Activated T-helper 1 cell treated with anti-CD3 and anti-CD28 coated beads, Interleukin-2, amount 50 U/mL, for 16 hours (primary cell): ENCODE measurements at places on chromosomes 11 and 22.

DNA sequence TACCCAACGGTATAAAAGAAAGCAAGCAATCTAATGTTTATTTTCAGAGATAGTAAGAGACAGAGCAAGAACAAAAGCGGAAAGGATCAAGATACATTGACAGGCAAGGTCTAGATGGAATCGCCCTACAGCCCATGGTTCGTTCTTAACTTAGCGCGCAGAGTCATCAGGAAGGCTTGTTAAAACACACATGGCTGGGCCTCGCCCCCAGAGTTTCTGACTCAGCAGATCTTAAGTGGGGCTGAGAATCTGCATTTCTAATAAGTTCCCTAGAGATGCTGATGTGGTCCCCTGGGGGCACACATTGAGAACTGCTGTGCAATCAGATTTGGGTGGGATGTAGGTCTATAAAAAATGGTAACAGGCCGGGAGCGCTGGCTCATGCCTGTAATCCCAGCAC is 35.8 kb upstream of the CHRM4 start:
- no peak for DNase-seq

DNA sequence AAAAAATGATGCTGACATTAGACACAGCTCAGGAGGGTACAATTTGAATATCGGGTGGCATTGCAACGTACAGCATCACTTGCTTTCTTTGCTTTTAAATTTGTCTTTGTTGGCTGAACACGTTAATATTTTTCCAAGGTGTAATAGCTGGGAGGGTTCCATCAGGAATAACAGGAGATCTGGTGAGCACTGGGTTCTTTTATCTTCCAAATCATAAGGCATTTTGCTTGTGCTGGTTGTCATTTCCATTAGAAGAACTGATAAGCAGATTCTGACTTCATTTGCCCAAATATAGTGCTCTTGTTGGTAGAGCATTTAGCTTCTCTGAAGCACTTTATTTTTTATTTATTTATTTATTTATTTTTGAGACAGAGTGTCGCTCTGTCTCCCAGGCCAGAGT is 48.9 kb downstream of the LMO2 start:
- DNase-seq = no peak

DNA sequence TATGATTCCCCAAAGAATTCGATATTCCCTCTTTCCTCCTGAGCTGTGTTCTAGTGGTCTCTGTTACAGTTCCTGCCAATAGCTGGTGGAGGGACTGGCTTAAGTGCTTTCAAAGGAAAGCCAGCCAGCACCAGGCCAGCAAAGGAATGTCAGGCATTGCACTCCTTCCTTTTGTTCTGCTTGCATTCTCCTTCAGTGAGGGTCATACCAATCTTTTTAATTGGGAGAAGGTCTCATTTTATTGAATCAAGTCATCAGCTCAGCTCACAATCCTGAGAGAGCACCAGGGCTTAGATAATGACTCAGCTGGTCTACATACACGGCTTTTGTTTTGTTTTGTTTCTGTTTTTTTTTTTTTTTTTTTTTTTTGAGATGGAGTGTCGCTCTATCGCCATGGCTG is 222.9 kb downstream of the NAV2 start:
- DNase-seq = no peak

GRCh38 chr22:18100781-18101180 is 9.8 kb upstream of the TUBA8 start:
- no peak for DNase-seq

DNA sequence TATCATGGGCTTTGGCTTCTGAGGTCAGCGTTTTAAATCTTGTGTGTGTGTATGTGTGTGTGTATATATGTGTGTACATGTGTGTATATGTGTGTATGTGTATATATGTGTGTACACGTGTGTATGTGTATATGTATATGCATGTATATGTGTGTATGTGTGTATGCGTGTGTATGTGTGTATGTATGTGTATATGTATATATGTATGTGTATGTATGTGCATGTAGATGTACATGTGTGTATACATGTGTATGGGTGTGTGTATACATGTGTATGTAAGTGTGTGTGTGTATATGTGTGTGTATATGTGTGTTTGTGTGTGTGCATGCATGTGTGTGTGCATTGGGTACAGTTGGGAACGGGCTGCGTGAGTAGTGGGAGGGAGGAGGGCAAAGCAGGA is 123.0 kb downstream of the ST3GAL4 start:
- DNase-seq = no peak

DNA sequence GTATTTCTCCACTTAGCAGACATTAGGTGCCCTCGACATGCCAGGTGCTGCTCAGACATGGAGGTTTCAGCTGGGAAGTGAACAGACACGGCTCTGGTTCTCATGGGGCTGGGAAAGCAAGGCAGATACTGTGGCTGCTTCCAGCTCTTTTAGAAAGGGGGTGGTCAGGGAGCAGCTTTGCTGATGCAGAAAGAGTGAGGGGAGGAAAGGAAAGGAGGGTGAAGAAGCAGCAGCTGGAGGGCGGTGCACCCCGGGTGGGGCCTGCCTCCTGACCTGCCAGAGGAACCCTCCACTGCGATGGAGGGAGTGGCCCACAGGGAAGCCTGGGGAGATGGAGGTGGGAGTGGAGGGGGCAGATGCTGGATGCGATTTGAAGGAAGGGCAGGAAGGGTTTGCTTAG is 76.8 kb downstream of the MORC2 start:
- DNase-seq = no peak

GRCh38 chr11:59773083-59773440 is 17.9 kb downstream of the STX3 start:
- no peak for DNase-seq

DNA sequence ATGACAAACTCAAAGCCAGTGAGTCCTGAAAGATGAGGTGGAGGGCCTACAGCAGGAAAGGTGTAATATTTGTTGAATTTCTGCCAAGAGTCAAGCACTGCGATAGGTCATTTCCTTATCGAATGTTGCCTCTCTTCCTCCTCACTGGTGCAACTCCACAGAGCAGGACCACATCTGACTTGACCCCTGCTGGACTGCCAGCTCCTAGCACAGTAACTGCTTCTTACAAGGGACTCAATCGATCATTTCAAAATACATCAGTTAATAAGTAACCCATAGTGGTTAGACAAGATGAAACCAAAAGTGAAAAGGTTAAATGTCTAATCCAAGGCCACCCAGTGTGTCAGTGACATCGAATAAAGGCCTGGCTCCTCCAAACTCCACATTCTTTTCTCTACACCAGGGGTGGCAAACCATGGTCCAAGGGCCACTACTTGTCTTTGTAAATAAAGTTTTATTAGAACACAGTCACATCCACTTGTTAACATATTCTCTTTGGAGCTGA is 98.5 kb upstream of the CSNK2A3 start:
- no peak for DNase-seq

DNA sequence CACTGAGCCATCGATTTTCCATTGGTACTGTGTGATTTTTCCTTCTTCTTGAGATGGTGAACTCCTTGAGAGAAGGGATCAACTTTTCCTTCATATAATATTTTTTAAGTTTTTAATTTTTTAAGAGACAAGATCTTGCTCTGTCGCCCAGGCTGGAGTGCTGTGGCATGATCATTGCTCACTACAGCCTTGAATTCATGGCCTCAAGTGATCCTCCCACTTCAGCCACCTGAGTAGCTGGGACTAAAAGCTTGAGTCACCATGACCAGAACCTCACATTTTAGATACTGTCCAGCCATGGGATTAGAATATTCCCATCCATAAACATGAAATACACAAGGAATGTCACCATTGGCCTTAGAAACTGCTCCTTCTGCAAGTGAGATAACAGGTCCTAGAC is 66.9 kb upstream of the CHRM4 start:
- DNase-seq = no peak
